ENCODE measurements at places on chromosomes 12 and 14.

- no peak for DNase-seq
Observed at GRCh38 chr14:80164991-80165721, 46.1 kb downstream of the DIO2 start.

DNA sequence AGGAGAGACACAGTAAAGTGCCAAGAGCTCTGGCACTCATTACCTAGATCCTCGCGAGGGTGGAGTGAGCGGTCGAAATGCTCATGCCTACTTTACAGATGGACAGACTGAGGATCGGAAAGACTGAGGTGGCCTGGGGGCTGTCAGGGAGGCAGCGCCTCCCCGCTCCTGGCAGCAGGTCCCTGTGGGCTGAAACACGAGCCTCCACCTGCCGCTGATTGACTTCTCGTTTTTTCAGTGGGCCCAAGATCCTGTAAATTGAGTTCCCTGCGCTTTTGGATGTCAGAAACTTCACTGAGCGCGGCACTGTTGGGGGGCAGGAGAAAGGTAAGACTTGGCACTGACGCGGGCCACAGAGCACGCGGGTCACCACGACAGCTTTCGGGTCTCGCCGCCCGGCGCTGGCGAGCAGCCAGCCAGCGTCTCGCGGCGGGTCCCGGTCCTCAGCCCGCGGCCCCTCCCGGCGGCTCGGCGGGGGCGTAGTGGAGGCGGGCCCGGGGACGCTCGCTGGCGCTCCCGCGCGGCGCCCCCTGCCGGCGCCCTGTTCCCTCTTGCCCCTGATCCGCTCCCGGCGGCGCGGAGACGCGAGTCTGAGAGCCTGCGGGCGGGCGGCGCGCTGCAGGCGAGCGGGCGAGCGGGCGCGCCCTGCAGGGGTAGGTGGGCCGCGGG is 552 bp upstream of the SCN8A start:
- DNase-seq = peak; percentile 77

DNA sequence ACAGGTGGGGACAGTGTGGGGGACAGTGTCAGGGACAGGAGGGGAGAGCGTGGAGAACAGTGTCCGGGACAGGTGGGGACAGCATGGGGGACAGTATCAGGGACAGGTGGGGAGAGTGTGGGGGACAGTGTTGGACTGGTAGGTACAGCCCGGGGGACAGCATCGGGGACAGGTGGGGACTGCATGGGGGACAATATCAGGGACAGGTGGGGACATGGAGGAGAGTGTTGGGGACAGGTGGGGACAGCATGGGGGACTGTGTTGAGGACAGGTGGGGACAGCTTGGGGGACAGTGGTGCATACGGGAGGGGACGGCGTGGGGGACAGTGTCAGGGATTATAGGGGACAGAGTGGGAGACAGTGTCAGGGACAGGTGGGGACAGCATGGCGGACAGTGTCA is 212.3 kb downstream of the TMEM121 start:
- DNase-seq = no peak

DNA sequence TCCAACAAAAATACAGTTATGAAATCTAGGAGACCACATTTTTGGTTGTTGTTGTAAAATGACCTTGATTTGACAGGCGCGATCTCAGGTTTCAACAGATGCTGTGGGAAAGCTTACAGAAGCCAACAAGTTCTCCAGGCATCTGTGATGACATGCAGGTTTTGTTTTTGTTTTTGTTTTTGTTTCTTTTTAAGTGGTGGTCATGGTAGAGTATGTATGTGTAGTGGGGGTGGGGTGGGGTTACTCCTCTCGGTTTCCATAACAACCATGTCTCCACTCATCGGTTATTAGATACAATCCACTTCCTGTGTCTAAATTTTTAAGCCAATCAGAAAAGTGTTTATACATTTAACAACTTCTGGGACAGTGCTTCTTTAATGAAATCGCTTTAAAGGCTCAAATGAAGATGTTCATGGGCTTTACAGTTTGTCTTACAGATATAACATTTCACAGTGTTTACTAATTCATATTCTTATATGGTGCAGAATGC is 199.9 kb upstream of the FOXN3 start:
- DNase-seq = peak; percentile 46

DNA sequence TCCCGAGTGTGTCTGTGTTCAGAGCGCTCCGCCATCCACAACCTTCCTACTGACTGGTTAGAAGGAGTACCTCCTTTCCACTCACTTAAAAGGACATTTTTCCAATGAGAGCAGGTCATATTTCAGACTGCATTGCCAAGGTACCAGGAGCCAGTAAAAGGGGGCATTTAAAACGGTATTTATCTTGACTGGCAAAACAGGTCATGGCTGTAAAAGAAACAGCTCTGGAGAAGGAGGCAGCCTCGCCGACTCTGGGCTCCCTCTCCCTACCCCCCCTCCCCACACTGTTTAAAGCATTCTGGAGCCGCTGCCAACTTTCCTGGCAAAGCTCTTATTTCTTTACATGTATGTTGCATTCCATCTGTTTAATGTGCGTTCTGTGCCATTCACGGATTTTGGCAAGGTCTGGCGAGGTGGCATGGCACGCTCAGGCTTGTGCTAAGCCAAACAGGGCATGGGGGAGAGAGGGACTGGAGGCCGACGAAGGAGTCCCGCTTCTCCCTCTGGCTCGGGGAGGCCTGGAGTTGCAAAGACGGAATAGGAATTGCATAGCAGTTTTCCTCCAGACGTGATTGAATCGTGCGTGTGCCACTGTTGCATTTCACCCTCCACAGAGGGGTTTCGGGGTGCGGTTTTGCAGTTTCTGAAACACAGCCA is 41.2 kb upstream of the MED13L start:
- DNase-seq = no peak

DNA sequence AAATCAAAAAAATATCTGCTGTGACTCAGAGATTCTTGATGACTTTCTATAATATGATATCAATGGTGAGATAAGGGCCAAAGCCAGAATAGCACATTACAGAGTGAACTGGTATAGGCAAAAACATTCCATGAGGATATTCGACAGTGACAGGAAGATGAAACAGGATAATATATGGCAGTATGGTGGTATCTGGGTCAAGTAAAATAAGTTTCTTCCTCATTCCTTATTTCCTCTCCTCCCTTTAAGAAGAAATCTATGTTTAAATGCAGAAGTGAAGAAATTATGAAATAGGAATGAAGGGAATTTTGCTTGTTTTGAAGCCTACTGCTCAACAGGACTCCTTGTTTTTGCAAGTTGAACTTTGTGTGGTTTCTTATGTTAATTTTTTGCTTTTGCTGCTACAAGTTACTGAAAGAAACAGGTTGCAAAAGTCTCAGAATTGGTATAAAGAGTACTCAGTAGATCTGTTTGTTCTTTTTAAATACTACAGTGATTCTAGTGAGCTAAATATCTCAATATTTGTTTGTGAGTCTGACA is 7.0 kb downstream of the ACSS3 start:
- no peak for DNase-seq

DNA sequence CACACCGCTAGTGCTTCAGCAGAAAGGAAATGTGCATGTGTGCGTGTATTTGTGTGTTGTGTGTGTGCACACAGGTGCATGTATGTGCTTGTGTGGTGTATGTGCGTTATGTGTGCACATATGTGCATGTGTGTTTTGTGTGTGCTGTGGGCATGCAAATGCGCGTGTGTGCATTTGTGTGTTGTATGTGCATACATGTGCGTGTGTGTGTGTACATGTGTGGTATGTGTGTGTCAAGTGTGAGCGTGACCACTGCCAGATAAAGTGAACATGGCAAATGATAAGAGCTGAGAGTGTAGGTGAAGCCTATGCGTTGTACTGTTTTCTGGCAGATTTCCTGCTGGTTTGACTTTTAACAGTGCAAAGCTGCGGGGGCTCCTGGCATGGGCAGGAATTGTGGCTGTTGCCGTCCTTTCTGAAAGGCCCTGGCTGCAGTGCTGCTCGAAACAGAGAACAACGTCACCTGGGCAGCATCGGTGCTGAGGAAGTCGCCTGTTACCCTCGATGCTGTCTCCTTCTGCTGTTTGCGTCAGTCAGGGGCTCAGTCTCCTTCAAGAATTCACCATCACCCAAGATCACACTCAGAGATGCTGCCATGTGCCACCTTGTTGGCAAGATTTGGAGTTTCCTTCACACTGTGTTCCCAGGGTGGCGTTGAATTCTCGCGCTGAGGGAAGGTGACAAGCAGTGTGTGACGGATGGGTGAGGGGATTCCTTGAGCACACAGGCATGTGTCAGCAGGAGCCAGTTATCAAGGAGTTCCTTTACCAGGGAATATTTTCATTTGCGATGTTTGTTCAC is 56.1 kb downstream of the ADGRD1 start:
- no peak for DNase-seq

- DNase-seq = no peak
Observed at GRCh38 chr12:131833896-131834641, 5.9 kb downstream of the MMP17 start.

DNA sequence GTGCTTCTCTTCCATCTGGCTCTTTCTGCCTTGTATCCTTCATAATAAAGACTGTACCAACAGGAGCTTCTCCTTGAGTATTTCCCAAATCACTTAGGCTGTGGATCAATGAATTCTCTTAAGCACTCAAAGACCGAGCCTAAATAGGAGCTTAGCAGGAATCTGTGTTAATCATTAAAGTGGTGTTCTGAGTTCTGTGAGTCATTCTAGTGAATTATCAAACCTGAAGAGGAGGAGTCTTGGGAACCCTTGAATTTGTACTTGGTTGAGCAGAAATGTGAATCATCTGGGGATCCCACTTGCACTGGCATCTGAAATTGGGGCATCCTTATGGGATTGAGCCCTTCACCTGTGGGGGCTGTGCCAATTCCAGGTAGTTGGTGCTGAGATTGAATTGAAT is 946.2 kb downstream of the BCL11B start:
- no peak for DNase-seq

DNA sequence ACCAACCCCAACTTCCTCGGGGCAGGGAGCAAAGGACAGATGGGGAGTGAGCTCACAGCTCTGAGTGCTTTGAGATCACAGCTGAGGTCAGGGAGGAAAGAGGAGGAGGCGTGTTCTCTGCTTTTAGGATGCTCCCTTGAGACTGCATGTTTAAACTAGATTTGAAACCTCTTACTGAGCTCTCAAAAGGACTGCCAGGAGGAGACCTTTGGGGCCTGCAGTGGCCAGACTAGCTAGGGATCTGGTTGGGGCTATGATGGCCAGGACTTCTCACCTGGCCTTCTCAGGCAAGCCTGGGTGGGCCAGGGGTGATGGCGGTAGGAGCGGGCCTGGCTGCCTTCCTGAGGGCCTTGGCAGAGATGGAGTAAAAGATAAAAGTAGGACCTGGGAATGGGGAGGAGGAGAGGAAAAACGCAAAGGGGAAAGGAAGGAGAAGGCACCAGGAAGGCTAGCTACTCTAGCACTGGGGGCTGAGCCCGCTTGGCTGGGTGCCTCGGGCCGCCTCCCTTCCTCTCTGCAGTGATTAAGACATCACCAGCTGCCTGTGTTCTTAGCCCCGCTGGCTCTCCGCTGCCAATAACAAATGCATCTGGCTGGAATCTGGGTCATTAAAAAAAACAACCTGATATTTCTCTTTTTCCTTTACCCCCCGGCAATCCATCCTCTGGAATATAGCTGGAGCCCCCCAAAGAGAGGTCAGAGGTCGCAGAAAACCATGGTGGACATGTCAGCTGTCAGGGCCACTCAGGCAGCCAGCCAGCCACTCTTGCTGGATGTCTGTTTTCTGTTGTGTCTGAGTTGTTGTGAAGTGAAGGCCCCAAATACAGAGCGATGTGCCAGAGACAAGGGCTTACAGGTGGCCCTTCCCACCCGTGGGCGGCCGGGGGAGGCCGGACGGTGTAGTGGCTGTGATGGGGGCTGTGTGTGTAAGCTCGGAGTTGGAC is 141.3 kb downstream of the TSPAN9 start:
- no peak for DNase-seq

DNA sequence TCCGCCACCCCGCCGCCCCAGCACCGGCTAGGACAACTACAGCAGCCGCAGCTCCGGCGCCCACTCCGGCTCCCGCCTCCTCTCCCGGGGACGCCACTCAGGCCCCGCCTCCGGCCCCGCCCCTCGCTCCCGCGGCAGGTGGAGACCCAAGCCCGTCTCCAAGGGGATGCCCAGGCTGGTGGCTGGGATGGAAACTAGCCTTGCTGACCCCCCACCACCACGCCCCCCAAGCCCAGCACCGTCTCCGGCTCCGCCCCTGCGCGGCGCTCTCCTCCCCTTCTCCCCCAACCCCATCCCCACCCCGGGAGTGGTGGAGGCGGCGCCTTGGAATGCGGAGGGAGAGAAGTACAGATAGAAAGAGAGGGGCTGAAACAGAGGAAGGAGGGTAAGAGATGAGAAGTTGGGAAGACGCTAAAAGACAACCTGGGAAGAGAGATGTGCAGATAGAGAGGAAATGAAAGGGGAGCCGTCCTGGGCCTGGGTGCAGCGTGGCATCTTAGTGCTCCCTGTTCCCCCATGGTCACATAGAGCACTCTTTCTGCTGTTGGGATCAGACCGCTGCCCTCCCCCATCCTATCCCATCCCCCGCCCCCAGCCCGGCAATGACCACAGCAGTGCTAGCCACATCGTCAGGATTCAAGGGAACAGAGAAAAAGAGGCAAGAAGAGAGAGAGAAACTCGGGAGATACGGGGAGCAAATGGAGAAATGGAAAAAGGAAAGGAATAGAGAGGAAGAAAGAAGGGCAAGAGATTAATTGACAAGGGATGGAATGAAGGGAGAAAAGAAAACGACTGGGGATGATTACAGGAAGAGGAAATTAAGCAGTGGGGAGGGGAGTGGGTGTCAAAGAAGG is at the start of gene ITGA7:
ITGA7 (minus strand) TSS at position 64 of the 854 bp plus-strand sequence. CDS start 222 bp downstream, outside the sequence.
- peak; percentile 25 for DNase-seq

DNA sequence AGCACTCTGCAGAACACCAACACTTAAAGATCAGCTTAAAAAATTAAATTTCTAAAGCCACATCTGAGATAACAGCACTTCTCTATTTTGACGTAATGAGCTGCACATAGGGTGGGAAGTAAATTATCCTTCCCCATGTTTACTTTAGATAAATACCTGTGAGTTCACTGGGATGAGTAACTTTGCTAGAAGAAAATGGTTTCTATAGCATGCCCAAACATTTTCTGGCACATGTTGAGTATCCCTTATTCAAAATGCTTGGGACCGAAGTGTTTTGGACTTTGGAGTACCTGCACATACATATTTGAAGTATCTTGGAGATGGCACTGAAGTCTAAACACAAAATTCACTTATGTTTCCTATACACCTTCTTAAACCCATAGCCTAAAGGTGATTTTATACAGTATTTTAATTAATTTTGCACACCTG is 6.6 kb downstream of the SLC38A2 start:
- DNase-seq = no peak

GRCh38 chr12:113325916-113326315 is 9.0 kb downstream of the SLC8B1 start:
- no peak for DNase-seq

- DNase-seq = no peak
Observed at GRCh38 chr14:80700601-80701000, 240.9 kb downstream of the CEP128 start.

- no peak for DNase-seq
Observed at GRCh38 chr14:57533214-57533613, 39.6 kb upstream of the CCDC198 start.

- no peak for DNase-seq
Observed at GRCh38 chr14:59265808-59266207, 77.3 kb downstream of the DAAM1 start.

- DNase-seq = no peak
Observed at GRCh38 chr14:81400852-81401251, 728 bp upstream of the STON2 start.

- peak; percentile 17 for DNase-seq
Observed at GRCh38 chr14:98994561-98994960, 277.4 kb downstream of the BCL11B start.

- DNase-seq = no peak
Observed at GRCh38 chr12:103799857-103800771, 40.9 kb downstream of the NT5DC3 start.

- DNase-seq = no peak
Observed at GRCh38 chr14:52442166-52442565, 110.1 kb downstream of the TXNDC16 start.
